ENCODE measurements at places on chromosomes 6 and 20. TPM values are rescaled to one million over a fixed set of nuclear protein-coding genes. Genes with fewer than 3 reads are reported as not detected.
A peak's percentile ranks its signal among the peaks of the same experiment; 100 is the strongest.

- DNase-seq = no peak
These were observed 52.6 kb downstream of the JAG1 start for GRCh38 chr20:10621149-10621548.

Gene AP5S1
- total RNA-seq = 14.1 TPM

DNA sequence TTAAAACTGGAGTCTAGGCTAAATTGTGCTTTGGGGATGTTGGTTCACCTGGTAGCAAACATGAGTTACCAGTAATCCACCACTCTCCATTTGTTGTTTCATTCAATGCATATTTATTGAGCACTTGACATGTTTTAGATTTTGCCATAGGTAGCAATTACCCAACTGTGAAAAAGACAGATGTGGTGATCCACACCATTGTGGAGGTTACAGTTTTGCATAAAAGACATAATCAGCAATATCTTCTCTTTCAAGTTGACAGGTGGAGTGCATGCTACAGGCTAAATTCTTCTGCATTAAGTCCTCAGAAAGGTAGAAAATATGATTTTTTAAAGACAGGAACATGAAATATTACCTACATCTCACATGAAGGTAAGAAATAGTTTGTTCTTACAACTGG is 143.0 kb upstream of the TSHZ2 start:
- DNase-seq = no peak

- DNase-seq = no peak
These were observed 3.9 kb upstream of the TEAD3 start for GRCh38 chr6:35500782-35501181.

DNA sequence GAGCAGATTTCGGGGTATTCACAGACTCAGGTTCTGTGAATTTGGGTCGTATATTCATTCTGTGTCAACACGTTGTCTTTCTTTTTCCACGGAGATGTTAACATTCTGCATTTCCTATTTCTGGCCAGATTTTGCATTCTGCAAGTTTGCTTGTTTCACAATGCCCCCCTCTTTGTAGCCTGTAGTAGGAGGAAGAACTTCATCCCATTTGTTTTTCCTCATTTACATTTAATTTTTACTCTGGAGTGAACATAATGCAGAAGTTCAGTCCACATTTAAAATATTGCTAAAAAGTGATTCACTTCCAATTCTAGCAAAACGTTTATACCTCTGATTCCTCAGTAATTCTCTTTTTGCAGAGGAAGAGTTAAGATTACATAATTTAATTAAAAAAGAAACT is 12.9 kb downstream of the TAGAP start:
- DNase-seq = no peak

Gene SPTLC3
- 13.5 TPM for total RNA-seq

GRCh38 chr6:113073611-113074191 is 726.6 kb downstream of the RFPL4B start:
- no peak for DNase-seq

GRCh38 chr6:41466437-41466990 is 79.7 kb upstream of the FOXP4 start:
- no peak for DNase-seq

DNA sequence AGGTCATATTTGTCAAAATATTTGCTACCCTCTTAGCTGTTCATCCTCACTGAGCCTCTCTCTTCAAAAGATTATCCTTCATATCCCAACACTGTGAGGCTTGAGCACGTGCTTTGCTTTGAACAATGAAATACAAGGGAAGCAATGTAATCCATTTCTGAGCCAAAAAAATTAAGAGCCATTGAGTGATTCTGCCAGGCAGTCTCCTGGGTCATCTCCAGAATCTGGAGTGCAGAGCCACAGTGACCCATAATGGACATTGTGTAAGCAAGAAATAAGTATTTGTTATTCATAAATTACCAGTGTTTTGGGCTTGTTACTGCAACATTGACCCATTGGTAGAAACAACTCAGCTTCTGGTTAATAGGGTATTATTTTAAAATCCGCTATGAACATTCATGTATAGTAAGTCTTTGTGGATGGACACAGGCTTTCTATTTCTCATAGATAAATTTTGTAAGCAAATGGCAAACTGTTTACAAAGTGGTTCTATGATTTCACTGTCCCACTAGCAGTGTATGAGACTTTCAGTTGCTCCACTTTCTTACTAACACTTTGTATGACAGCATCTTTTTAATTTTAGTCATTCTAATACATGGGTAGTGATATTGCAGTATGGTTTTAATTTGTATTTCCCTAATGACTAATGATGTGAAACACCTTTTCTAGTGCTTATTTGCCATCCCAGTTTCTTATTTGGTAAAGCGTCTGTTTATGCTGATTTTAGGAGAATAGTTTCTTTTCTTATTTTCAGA is 358.2 kb downstream of the PLCB1 start:
- DNase-seq = no peak

DNA sequence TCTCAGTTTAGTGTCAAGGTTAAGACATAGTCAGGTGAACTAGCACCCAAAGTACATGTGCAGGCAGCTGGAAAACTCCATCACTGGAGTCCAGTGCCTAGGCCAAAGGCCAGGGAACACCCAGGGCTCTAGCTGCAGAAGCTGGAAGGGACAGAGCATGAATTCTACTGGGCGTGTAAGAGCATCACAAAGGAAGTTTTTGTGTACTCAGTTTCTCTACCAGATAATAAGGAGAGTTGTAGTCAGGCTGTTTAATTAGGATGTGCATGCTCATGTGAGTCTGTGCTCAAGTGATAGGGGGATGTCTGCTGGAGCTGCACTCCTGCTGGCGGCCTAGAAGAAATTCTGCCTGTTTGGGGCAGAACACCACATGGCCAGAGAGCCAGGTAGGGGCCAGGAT is 8.1 kb downstream of the L3MBTL1 start:
- DNase-seq = no peak

- DNase-seq = no peak
These were observed 41.3 kb downstream of the NHLRC1 start for GRCh38 chr6:18081025-18081668.

Gene GINS1
- total RNA-seq = 0.59 TPM

Gene OR2H1
- total RNA-seq = not detected

Gene SIM1
- total RNA-seq = not detected

Gene MANEA
- total RNA-seq = 8.4 TPM

Gene SOBP
- total RNA-seq = 6.0 TPM

DNA sequence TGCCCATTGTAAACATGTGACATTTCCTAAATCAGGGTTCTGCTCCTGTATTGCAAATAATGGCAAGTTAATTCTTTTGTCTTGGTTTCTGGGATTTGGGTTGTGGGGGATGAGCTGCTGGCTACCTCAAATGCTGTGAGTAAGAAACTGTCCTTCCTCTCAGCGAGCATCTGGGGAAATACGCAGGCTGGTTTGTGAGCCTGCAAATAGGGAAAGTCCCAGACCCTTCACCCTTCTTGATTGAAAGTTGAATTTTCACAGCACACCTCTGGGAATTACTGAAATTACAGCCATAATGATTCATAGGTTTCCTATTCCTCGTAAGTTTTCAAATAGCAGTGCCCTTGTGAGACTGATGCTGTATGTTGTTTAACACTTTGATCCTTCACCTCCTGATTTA is 138.1 kb downstream of the TBXT start:
- DNase-seq = no peak

Gene KIF6
- not detected for total RNA-seq

GRCh38 chr20:40757087-40757486 is 68.1 kb upstream of the MAFB start:
- DNase-seq = no peak

GRCh38 chr6:34696189-34696738 is 303 bp downstream of the ILRUN start:
- peak; percentile 18 for DNase-seq

DNA sequence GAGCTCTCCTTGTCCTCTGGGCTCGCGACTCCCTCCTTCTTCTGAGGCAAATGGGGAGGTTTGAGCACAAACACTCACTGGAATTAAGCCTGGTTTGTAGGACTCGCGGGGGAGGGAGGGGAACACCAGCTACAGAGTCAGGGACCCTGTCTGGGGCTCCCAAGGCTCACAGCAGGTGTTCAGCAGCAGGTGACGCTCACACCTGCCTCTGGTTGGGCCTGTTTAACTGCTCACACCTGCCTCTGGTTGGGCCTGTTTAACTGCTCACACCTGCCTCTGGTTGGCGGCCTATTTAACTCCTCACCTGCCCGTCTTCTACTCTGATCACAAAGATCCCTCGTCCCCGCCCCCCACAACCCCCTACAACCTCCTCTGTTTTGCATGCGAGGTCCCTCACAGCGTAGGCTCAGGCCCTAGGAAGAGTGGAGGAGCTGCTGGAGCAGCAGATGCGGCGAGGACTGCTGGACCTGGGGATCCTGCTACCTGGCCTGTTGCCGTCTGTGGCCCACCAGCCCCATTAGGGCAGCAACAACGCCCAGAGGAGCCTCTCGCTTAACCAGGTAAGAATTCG is 181.9 kb downstream of the ERMARD start:
- DNase-seq = no peak

- DNase-seq = no peak
These were observed 17.7 kb upstream of the CDH4 start for GRCh38 chr20:61234224-61234890.

Gene L3MBTL1
- total RNA-seq = 24.9 TPM

GRCh38 chr20:10654630-10655029 is 19.2 kb downstream of the JAG1 start:
- no peak for DNase-seq

Gene HLA-DOA
- 9.8 TPM for total RNA-seq

DNA sequence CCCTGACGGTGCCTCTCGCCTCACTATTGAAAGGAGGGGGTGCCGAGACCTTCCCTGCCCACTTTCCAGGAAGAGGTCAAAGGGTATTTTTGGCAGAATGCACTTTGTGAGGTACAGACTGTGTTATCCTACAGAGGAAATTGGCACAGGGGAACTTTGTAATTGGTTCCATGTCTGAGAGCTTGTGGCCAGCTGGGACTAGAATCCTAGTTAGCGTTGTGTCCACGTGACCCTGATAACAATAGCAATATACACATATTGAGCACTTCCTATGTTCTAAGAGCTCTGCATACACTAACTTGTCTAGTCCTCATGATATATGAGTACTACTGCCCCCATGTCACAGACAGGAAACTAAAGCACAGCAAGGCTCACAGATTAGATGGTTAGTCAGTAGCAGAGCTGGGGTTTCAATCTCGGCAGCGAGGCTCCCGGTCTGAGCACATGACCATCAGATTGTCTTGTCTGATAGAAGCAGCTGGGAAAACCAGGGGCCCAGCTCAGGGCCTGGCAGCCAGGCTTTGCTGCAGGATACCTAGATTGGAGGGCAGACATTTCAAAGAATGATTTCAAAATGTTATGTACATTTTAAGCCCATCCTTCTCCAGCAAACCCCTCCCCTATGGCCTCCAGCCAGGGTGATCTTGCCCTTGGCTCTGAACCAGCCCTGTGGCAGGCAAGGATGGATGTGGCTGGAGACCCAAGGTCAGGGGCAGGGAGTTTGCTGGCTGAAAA is 1.4 kb downstream of the MAPK13 start:
- no peak for DNase-seq

Gene LTB
- not detected for total RNA-seq

DNA sequence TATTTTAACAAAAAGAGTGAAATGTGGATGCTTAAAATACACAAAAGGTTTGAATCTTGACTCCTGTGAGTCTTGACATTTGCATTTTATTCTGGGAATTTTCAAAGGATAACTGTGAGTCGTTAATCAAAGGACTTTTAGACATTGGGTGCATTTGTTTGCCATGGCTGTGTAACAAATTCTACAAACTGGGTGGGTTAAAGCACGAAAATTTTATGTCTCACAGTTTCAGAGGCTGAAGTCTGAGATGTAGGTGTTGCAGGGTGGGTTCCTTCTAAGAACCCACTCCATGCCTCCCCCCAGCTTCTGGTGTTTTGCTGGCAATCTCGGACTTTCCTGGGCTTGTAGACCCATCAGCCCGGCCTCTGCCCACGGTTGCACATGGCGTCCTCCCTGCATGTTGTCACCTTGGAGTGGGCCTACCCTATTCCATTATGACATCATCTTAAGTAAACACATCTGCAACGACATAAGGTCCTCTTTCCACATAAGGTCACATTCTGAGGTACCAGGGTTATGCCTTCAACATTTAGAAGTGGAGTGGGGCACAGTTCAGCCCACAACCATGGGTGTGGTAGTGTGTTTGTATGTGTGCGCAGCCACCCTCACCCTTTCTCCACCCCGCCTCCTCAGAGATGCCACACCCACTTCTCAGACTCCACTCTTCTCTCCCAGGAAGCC is 113.1 kb downstream of the FOXA2 start:
- DNase-seq = no peak

DNA sequence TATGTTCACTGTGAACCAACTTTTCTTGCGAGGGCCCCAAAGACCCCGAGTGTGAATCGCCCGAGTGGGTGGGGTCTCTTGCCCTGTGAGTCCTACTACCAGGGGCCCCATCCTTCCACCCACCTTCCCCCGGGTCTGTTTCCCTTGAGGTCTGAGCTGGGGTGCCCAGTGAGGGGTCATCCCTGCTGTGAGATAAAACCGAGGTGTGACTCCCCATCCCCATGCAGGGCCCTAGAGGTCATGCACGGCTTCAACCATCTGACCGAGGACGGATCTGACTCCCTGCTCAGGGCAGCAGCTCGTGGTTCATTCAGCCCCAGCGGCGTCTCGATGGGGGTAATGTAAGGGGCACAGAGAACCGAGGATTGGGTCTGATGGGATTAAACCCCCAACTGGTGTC is 103.1 kb upstream of the SULF2 start:
- no peak for DNase-seq

Gene SIRPB2
- total RNA-seq = 5.4 TPM

DNA sequence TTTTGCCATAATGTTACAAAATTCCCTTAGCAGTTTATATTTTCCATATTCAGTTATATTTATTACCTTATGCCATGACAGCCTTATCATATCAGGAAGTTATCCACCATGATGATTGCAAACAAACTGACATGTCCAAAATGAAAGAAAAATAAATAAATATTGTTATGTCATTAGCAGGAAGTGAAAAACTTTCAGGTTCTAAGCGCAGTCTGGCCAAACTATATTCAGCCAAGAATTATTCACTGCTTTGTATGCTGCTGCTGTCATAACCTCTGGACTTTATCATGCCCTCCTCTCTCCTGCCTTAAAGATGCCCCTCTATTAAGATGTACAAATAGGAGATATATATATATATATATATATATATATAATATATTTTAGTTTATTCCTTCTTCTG is 27.7 kb upstream of the DEFB112 start:
- DNase-seq = no peak

GRCh38 chr6:145148776-145149175 is 586.5 kb downstream of the EPM2A start:
- DNase-seq = no peak

GRCh38 chr6:150549674-150550101 is 50.0 kb upstream of the PLEKHG1 start:
- DNase-seq = no peak

Gene LST1
- total RNA-seq = 15.7 TPM

Gene SH3BGRL2
- total RNA-seq = 54.6 TPM

- no peak for DNase-seq
These were observed 3.8 kb upstream of the CSNK2A1 start for GRCh38 chr20:547394-547793.

- DNase-seq = no peak
These were observed 113.3 kb upstream of the EEF1E1 start for GRCh38 chr6:8215631-8216030.

Gene SLC2A10
- total RNA-seq = 20.8 TPM

- no peak for DNase-seq
These were observed 16.1 kb upstream of the SERPINB1 start for GRCh38 chr6:2857580-2858337.

GRCh38 chr6:109117346-109118035 is 22.2 kb downstream of the CEP57L1 start:
- DNase-seq = no peak

Gene TMEM74B
- 2.1 TPM for total RNA-seq

Gene FGD2
- total RNA-seq = 48.1 TPM

- DNase-seq = no peak
These were observed 613.5 kb downstream of the PTPRT start for GRCh38 chr20:42576167-42576566.
